ENCODE measurements at places on chromosomes 11 and 22.

DNA sequence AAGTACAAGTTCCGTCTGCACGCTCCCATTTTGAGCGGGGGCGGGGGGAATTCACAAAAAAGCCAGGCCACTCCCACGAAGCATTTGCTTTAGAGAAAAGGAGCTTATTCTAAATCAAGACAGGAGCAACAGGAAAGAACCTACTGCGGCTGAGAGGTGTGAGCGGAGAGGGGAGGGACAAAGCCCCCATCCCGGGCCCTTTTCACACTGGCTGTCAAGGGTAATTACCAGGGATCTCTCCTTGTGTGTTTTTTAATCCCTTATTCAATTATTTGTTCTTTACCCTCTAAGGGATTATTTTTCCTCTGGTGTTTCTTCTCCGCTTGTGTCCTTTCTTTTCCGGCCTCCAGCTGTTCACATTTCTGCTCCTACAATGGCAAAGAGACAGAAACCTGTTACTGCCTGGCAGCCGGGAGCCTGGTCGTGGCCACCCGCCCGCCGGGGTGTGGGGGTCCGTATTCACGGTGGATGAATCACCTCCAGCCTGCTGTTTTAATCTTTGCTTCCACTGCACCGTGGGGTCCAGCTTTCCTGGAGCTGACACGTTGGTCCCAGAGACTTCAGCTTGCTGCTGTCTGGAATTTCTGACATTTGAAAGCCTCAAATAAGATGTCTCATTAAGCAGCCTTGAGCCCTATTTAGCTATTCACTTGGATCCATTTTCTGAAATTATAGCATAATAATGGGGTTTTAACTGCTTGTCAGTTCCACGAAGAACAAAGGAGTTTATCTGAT, 61.4 kb upstream of the FADD start:
- no peak for DNase-seq

DNA sequence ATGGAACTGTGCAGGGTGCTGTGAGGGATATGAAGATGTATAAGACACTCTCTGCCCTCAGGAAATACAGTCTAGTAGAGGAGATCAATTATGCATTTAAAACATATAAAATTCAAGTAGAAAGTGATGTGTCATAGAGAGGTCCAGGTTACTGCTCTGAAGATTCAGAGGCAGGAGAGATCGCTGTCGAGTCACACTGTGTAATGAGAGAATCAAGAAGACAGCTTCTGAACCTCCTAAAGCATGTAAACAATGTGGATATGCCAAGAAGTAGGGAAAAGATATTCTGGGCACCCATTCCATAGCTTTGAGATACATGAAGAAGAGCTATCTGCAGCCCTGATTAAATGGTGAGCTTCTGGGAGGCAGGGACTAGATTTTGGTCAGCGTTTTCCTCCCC, 16.7 kb downstream of the SSH3 start:
- DNase-seq: no peak

DNA sequence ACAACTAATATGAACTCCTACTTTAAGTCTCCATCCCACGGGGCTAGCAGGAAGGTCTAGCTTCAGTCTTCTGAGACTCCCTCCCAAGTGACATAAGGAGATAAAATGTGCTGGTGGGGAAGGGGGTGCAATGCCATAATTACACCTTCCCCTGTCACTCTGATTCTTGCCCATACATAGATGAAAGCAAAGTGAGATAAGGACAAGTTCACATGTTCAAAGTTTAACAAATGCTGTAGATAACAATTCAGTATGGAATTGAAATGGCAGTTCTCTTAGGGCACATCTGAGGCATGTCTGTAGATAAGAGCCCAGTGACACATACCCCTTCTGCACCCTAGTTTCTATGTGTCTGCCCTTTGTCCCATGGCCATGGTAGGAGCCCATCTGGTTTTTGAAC, 38.2 kb upstream of the PANX1 start:
- DNase-seq: no peak

DNA sequence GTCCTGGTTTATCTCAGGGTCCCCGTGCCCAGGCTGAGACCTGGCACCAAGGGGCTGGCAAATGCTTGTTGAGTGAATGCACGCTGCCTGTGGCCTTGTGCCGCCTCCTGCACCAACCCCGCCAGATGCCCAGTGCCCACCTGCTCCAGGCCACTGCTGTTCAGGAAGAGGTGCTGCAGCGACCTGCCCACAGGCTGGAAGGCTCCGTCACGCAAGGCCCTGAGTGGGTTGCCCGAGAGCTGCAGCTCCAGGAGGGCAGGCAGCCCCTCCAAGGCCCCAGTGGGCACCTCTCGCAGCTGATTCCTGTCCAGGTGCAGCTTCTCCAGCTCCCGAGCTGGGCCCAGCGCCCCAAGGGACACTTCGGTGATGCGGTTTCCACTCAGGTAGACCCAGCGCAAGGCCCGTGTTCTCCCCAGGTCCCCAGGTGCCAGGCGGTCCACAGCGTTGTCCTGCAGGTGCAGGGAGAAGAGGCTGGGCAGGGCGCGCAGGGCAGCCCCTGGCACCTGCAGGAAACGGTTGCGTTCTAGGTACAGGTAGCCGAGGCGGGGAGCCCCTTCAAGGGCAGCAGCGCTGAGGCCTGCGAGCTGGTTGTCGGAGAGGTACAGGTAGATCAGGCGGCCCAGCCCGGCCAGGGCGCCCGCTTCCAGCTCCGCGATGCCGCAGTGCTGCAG, 3.6 kb downstream of the CHADL start:
- no peak for DNase-seq

DNA sequence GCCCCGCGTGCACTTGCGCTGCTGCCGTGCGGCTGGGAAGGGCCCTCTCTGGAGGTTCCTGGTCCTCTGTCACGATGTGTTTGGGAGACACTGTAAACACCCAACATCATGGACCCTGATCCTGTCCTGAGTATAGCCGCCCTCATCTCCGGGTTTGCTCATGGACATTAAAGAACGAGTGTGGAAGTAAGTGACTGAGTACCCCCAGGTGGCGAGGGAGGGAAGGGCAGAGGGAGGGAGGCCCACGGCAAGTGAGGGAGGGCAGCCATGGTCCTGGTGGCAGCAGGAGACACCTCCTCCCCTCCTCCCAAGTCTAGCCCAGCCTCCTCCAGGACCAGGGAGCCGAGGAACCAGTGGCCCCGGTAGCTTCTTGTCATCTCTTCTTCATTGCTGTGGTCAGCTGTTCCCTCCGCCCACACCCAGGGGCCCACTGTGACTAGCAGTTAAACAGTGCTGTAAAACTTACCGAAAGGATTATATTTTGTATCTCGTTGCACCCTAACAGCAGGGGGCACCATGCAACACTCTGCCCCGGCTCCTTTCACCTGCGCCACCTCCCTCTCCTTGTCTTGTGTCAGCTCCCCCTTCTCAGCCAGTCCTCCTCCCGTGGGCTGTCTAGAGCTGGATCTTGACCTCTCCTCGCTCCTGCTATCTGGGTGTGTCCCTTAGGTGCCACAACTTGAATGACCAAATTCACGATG, 566.5 kb upstream of the B3GAT1 start:
- no peak for DNase-seq

- DNase-seq: no peak
These were observed 116.6 kb downstream of the NAV2 start for GRCh38 chr11:19829109-19829837.
